ENCODE measurements at places on chromosomes 3 and 15.

GRCh38 chr3:123960781-123961507, at the start of gene CCDC14:
Gene CCDC14, minus strand, starts transcription at chr3:123961229. Its CDS starts 56 bp downstream, at chr3:123961173.
- DNase-seq: peak; percentile 64

GRCh38 chr15:99100245-99101173, 4.4 kb upstream of the SYNM start:
- DNase-seq: peak; percentile 27

DNA sequence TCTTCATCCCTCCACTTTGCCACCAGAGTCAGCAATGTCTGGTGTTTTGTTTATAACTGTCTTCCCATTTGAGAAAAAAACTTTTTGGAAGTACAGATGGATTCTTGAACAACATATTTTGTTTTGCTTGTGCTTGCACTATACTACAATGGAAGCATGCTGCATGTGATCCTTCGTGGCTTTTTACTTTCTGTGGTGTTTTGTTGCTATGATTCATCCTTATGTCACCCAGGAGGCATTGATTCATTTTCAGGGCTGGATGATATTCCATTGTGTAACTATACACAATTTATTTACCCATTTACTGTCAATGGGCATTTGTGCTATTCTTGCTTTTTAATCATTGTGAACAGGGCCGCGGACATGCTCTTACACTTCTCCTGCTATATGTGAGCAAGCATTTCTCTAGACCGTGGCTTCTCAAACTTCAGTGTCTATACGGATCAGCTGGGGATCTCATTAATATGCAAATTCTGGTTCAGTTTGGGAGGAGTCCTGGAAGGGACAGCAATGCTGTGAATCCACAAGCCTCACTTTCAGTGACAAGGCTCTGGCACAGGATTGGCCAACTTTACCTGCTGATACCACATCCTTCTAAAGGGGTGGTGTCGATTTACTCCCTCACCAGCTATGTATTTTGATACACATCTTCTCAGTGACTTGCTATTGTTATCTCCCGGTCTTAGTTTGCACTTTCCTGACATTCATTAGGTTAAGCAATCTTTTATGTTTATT, 65.9 kb downstream of the POLR2M start:
- DNase-seq: no peak

DNA sequence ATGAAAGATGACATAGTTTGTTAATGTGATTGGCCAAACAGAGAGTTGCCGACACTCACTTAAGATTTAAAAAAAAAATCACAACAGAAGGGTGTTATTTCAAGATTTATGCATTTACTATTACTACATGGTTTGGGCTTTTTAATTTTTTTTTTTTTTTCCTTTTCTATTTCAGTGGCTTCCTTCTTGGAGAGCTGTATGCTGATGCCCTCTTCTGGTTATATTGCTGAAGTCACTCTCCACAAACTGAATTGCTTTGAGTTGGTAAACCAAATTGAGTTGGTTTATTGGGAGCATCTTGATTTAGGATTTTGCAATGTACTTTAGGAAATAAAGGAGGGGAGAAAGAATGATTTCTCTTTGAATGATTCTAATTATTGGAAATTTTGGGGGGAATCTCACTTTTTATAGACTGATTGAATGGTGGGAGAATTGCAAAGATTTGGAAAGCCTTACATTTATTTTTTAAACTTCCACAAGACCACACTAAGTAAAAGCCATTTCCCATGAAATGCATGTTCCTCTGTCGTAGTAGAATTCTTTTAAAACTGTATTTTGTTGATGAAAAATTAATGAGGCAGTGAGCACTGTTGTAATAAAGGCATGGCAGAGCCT, 186.6 kb upstream of the FEZF2 start:
- no peak for DNase-seq

GRCh38 chr3:115325539-115325938, 178.5 kb upstream of the ZBTB20 start:
- DNase-seq: no peak

GRCh38 chr3:17749705-17750293, 7.4 kb upstream of the TBC1D5 start:
- no peak for DNase-seq

- DNase-seq: peak; percentile 55
Measured at GRCh38 chr15:67836477-67836876, 3.4 kb downstream of the RNU6-1 start.

DNA sequence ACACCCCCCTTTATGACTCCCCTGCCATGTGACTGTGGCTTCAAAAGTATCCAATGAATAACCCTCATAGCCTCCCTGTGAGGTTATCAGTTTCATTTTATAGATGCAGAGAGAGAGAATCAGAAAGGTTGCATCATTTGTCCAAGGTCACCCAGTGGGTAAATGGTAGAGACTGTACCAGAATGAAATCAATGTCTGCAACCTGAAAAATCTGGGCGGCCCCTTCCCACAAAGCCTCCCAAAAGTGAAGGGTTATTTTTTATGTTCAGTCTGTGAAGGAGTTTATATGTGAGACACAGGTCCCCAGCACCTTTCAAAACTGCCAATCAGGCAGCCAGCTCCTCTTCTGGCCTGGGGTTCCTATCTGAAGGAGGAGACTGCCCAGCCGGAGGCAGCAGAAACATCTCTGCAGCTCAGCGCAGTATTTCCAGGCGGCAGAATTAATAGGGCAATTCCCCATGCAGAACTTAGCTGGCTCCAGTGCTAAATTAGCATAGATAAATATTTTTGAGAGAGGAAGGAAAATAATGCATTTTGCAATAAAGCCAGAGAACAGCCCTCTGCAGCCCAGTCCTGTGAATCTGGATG, 130.8 kb upstream of the PRR20G start:
- DNase-seq: no peak

GRCh38 chr3:167575000-167575600, 78.6 kb downstream of the WDR49 start:
- DNase-seq: no peak

DNA sequence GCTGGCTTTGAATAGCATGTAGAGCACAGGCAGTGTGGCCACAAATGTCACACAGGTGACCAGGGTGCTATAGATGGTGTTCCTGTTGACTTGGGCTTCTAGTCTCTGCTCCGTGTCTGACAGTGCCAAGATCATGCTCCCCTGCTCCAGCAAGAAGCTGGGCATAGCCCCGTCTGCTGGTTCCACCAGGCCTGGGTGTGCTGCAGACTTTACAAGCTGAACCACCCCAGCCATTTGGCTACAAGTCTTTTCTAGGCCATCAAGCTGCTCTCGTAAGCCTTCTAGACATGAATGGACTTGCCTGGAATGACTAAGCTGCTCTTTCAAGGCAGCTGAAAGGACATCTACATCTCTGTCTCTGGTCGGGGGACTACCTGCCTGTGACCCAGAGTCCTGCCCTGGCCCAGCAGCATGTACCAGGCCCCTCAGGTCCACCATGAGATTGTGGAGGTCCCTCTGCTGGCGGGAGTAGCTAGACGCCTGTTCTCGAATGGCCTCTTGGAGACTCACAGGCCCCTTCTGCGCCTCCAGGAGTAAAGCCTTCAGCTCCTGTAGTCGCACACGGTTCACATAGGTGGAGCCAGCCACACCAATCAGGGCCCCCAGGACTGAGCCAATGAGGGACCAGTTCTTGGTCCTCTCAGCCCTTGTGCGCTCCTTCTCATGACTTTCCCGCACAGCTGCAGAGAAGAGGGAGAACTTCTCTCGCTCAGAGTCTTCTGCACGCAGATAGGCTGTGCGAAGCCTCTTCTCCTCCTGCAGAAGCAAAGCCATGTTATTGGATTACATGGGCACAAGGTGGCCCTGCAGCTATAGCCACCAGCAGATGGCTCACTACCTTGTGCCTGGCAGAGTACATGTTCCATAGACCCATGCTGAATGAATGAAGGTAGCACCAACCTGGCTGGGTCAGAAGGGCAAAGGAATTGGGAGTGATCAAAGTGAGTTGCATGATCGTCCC, 2.8 kb upstream of the PLXNB1 start:
- no peak for DNase-seq

DNA sequence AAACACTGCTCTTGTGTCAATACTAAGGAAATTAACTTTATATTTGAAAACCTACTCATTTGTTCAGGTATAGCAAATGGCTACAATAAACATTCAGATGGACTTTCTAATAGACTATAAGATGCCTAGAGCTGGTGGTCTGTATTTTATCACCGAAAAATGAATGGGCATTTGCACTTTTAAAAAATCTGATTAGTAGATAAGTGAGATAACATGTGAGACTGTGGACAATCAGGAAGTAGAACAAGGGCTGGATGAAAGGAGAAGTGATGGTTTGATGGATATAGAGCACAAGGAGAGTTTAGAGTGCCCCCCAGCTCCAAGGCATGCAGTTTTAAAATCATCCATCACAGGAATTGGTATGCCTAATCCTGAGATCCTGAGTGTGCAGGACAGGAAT, 308.4 kb upstream of the RARB start:
- no peak for DNase-seq

DNA sequence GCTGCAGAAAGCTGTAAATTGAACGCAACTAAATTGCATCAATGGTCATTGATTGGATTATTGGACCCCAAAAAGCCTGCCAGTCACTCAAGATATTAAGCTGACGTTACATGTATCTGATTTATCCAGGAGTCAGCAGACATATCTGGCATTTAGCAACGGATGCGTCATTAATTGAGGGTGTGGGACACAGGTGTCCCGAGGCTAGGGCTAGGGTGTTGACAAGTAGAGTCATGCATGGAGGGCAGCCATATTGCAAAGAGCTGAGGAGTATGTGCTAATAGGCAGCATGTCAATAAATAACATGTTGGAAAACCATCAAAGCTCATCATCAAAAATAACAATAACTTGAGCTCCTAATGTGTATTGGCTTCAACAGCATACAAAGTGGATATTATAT, 234.5 kb upstream of the GOLGA6L4 start:
- no peak for DNase-seq

- no peak for DNase-seq
Measured at GRCh38 chr3:138222131-138222941, 35.2 kb downstream of the ARMC8 start.

- no peak for DNase-seq
Measured at GRCh38 chr15:76245072-76245610, 66.1 kb downstream of the ETFA start.

DNA sequence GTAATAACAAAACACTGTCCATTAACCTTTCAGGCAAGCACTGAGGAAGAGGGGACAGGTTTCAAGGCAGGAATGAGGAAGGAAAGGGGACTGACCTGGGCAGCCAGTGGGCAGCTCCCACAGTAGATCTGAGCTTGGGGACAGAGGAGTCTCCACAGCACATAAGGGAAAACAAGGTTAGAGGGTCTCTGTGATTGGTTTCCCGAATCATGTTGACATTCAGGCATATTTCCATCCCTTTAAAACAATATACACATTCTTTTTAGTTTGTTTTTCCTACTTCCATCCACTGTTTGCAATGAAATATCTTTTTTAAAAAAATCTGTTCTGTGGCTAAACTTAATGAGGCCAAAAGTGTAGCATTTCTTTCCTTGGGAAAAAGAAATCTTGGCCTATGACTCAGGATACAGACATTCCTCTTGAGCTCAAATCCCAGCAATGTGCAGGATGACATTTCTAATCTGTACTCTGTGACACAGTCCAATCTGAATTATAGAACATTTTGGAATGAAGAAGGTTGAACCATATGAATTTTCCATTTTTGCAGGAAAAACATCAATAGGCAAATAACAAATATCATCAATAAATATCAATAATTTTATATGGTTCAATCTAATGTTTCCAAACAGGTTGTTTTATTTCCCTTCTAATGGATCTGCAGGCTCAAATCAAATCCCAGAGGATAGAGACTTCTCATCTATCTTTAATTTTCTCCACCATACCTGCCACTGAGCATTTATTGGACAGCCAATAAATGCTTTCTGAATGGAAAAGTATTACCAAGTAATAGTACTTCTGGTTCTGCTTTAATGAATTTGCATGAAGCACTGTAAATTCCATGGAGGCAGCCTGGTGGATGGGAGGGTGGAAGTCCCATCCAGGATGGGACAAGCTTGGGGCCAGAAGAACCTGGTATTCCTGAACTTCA, 54.1 kb downstream of the ITGB5 start:
- no peak for DNase-seq

GRCh38 chr15:31262901-31263671, 63.5 kb upstream of the KLF13 start:
- no peak for DNase-seq

DNA sequence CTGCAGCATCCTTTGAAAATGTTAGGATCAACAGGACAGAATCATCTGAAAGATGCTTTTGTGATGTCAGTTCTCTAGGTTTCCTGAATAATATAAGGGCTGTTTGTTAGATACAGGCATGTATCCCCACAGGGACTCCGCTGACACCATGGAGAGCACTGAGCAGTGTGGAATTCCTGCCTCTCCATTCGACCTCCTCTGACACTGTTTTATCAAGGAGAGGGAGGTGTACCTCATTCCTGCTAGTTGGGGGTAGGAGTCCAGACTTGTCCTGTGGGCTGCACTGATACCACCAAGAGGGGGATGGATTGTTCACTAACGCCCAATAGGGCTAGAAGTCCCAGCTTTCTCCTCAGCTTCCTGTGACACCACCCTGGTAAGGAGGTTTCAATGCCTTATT, 46.6 kb downstream of the LARS2 start:
- DNase-seq: no peak

GRCh38 chr3:37580237-37580636, 281.4 kb upstream of the CTDSPL start:
- DNase-seq: no peak

DNA sequence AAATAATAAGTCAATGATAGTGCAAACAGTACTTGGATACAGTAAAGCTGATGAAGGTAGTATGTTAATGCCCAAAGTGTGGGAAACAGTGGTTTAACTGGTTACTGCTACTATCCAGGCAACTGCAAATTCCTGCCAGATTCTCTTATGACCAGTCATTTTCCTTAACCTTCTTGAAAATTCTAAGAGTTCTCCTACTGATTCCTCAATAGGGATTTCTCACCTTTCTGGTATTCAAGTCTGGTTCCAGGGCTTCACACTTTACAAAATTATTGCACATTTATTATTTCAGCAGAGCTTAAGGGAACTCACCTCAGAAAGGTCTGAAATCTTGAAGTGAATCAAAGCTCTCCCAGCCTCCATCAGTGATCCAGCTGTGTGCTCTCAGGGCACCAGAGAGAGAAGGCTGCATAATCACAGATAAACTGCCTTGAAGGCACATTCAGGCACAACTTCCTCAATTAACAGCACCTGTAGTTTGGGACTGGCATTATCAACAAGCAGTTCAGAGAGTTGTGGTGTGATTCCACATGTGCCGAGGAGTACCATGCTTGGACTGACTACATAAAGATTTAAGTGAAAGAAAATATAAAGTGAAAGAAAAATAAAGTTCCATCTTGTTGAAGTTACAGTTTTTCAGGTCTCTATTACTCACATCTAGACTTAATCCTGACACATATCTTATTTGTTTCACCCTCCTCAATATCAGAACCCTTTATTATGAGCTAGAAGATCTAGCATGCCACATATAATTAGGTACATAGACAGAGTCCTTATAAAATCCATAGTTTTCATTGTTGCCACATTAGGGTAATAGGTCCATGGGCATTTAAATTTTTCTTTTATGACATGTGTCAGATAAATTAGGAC, 59.5 kb upstream of the TIPARP start:
- no peak for DNase-seq

- no peak for DNase-seq
Measured at GRCh38 chr3:184688251-184688881, 23.5 kb downstream of the MAGEF1 start.
